ENCODE measurements at places on chromosomes 4 and X.

GRCh38 chr4:101701551-101701950 lies 89.0 kb upstream of the BANK1 start:
- no peak for DNase-seq

GRCh38 chr4:118736900-118737299 lies 51.7 kb downstream of the METTL14 start:
- no peak for DNase-seq

GRCh38 chr4:19850909-19851308 lies 400.8 kb upstream of the SLIT2 start:
- DNase-seq: no peak

DNA sequence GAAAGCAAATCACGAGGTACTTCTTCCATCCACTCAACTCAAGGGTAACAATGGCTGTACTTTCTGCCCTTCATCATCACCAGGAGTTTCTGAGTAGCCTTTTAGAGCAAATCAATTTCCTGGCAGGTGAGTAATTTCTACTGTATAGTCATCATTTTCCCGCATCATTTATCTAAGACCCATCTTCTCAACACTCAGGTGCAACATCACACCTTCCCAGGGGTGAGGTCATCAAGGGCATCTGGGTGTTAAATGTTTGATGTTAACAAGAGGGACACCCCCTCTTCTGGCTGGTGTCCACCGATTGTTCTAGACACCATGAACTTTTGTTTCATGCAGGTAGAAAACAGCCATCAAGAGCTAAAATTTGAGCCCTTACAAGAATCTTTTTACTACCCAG lies 313.4 kb upstream of the MAGEB2 start:
- DNase-seq: no peak

- peak; percentile 1 for DNase-seq
Measured at GRCh38 chr4:58957711-58958110, 1847.5 kb upstream of the IGFBP7 start.

Data from eye (tissue), 1 donor.